ENCODE measurements at places on chromosomes 6 and 20. TPM values are rescaled to one million over a fixed set of nuclear protein-coding genes. Genes with fewer than 3 reads are reported as not detected.

- H3K36me3 ChIP-seq, result no peaks in the 10 kb centered on the region
- H3K4me3 ChIP-seq, result no peak overlapping the region
- H3K4me1 ChIP-seq, result no peaks in the 10 kb centered on the region
- no peak overlapping the region for H3K27ac ChIP-seq
- peaks cover 36% of the 10 kb centered on the region for H3K27me3 ChIP-seq
Measured at GRCh38 chr6:456358-456867, 64.9 kb downstream of the IRF4 start.

SLC12A5 gene
- 8.7 TPM for total RNA-seq

DNA sequence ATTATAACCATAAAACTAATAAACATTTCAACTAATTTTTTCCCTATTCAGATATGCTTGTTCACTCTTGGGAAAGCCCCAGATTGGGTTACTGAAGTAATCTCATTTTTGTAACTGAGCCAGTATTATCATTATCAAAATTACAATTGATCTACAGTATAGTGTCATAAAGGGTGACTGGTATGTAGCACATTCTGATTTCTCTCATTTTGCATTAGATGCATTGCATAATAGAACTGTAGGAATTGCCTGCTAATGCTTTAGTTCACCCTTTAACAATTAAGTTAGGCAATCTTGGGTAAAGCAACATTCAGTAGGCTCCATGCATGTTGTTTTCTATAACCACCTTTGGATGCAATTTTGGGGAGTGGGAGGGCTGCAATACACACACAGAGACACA, 150.8 kb upstream of the FLRT3 start:
- H3K36me3 ChIP-seq, result no peaks in the 10 kb centered on the region
- DNase-seq, result no peak
- H3K27me3 ChIP-seq, result no peaks in the 10 kb centered on the region
- H3K4me3 ChIP-seq, result no peak overlapping the region
- no peak overlapping the region for H3K27ac ChIP-seq

BMP6 gene
- total RNA-seq, result not detected

HSPA12B gene
- not detected for total RNA-seq

DNA sequence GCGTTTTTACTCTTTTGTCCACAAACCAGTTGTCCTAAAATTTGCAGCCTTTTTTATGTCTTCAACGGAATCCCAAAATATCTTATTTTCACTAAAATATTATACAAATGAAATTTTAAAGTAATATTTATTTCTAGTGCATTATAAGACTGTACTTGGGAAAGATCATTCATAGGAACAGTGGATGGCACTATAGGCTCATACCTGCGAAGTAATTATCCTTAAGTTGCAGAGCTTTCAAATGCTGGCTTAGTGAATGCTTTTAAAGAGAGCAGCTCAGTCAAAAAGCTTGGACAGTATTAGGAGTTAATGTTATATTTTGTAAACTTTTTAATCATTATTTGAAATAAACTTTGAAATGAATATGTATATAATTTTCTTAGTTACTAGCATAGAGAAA, 254.9 kb downstream of the CDKAL1 start:
- no peaks in the 10 kb centered on the region for H3K27me3 ChIP-seq
- no peak for DNase-seq
- H3K36me3 ChIP-seq, result no peaks in the 10 kb centered on the region
- no peaks in the 10 kb centered on the region for H3K4me1 ChIP-seq

DNA sequence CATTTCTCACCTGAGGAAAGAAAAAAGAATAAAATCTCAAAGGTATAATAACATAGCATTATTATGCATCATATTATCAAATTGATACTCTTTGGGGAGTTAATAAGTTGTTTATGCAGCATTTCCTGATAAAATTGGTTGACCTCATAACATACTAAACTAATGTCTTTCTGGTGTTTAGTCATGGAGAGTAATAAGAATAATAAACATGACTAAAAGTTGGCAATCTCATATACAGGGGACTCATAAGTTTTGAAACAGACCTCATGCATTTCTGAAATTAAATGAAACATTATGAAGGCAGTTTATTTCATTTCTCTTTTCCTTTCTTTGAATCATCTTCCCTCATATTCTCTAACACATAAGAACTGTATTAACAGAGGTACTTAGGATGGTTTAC, 60.5 kb upstream of the PRDM1 start:
- no peaks in the 10 kb centered on the region for H3K4me1 ChIP-seq
- no peaks in the 10 kb centered on the region for H3K36me3 ChIP-seq
- no peak overlapping the region for H3K27ac ChIP-seq
- H3K4me3 ChIP-seq, result no peak overlapping the region
- no peaks in the 10 kb centered on the region for H3K27me3 ChIP-seq
- no peak for DNase-seq

DNA sequence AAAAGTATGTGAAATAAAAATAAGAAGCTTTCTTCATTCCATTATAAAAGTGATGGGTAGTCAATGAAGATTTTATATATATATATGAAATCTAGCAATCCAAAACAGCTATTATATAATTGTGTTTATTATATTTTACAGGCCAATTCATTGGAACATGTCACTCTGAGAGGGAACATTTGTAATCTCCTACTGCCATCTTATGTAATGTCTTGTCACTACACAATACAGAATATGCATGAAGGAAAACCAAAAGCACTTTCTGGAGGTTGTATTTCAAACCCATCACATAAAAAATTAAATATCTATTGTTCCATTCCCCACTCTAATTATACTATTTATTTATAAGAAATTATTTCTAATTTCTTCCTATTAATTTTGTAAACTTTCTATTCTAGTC, 31.5 kb upstream of the IRAK1BP1 start:
- no peaks in the 10 kb centered on the region for H3K27me3 ChIP-seq
- H3K4me3 ChIP-seq, result no peak overlapping the region
- H3K36me3 ChIP-seq, result no peaks in the 10 kb centered on the region
- H3K27ac ChIP-seq, result no peak overlapping the region
- no peaks in the 10 kb centered on the region for H3K4me1 ChIP-seq
- DNase-seq, result no peak

UST gene
- total RNA-seq, result 4.2 TPM

GRCh38 chr6:100382767-100383195, 81.9 kb downstream of the SIM1 start:
- H3K4me1 ChIP-seq, result no peaks in the 10 kb centered on the region
- H3K27me3 ChIP-seq, result no peaks in the 10 kb centered on the region
- no peak overlapping the region for H3K4me3 ChIP-seq
- H3K36me3 ChIP-seq, result no peaks in the 10 kb centered on the region
- DNase-seq, result no peak

DNA sequence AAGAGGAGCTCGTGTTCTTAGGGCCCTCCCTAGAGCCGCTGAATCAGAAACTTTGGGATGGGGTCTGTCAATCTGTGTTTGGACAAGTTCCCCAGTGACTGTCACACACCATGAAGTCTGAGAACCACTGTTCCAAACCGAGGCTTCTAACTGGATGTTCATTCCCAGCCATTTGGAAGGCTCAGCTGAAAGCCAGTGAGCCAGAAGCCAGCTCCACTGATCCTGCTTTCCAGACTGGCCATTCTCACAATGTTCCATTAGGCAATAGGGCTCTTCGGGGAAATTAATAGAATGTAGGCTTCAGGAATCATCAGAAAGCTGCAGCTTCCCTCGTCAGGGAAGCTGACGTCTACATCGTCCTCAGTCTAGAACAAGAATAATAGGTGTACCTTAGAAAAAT, 90.8 kb upstream of the QKI start:
- no peaks in the 10 kb centered on the region for H3K36me3 ChIP-seq
- H3K27me3 ChIP-seq, result no peaks in the 10 kb centered on the region
- H3K4me1 ChIP-seq, result peaks cover 33% of the 10 kb centered on the region
- no peak overlapping the region for H3K27ac ChIP-seq

DNA sequence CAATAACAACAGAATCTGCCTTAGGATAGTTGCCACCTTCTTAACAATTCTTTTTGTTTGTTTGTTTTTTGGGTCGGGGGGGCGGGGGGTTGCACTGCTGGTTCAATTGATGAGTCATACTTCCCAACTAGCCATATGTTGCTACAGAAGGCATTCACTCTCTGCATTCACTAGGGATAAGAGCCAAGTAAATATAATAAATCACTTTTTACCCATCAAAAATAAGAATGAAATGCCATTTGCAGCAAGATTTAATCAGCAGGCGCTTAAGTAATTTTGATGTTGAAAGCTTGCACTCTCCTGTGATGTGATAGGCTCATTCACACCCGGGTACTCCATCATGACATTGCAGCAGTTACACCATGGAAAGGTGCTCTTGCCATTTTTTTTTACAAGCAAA, 209.8 kb downstream of the HIVEP2 start:
- peaks cover 46% of the 10 kb centered on the region for H3K4me1 ChIP-seq
- no peaks in the 10 kb centered on the region for H3K36me3 ChIP-seq
- peak overlapping the region; percentile 86 for H3K27ac ChIP-seq
- no peaks in the 10 kb centered on the region for H3K27me3 ChIP-seq
- H3K4me3 ChIP-seq, result no peak overlapping the region
- DNase-seq, result no peak

DNA sequence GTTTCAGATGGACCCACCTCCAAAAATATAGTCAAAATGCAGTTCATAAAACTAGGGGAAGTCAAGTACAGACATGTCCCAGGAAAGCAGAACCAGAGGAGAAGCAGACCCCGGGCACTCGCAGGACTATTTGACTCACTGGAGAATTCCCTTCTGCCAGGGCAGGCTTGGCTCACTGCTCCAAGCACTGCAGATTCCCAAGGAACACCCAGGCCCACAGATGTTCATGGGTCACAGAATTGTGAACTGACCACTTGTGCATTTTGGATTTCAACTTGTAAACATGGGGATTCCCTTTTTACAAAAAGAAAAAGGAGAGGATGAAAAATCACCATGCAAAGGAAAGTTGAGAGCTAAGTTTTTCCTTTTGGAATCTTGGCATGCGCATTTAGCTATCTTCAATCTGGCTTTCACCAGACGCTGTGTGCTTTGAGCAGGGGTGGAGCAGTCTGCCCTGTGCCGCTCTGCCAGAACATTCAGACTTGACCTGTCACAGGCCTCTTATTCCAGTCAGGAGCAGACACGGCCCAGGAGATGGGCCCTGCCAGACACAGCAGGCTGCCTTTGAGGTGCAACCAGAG, 237.5 kb upstream of the TAB2 start:
- H3K36me3 ChIP-seq, result no peaks in the 10 kb centered on the region
- H3K27me3 ChIP-seq, result no peaks in the 10 kb centered on the region
- no peak for DNase-seq
- no peak overlapping the region for H3K27ac ChIP-seq
- no peak overlapping the region for H3K4me3 ChIP-seq
- peaks cover 53% of the 10 kb centered on the region for H3K4me1 ChIP-seq

DNA sequence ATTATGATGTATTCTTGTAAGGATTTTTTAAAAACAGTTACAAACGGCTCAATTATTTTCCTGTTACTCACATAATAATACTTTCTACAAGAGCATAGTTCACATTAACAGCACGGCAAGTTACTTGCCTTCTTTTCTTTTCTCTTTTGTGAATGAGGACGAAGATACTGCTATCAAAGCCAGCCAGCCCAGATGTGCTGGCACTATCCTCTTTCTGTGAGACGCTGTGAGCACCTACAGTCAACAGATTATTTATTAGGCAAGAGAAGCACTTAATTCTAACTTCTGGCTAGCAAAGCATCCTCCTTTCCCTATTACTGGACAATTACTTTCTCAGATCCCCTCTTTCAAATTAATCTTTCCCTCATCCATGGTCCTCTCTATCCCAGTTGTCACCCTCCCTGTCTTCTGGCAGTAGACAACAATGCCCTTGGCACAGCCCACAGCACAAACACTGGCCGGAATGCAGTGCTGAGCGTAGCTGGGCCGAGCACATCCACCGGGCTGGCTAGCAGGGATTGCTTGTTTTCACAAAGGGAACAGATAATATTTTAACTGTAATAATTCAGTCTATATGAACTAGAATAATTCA, 262.1 kb downstream of the FOXC1 start:
- DNase-seq, result no peak
- no peak overlapping the region for H3K4me3 ChIP-seq
- no peaks in the 10 kb centered on the region for H3K4me1 ChIP-seq
- H3K27me3 ChIP-seq, result no peaks in the 10 kb centered on the region
- H3K36me3 ChIP-seq, result no peaks in the 10 kb centered on the region
- no peak overlapping the region for H3K27ac ChIP-seq

GRCh38 chr6:151413372-151414145, 22.2 kb upstream of the ZBTB2 start:
- H3K4me3 ChIP-seq, result no peak overlapping the region
- H3K27me3 ChIP-seq, result no peaks in the 10 kb centered on the region
- no peak overlapping the region for H3K27ac ChIP-seq
- no peaks in the 10 kb centered on the region for H3K4me1 ChIP-seq
- H3K36me3 ChIP-seq, result peaks cover 31% of the 10 kb centered on the region

GRCh38 chr6:498795-499231, 107.3 kb downstream of the IRF4 start:
- no peak overlapping the region for H3K27ac ChIP-seq
- no peaks in the 10 kb centered on the region for H3K36me3 ChIP-seq
- H3K4me1 ChIP-seq, result no peaks in the 10 kb centered on the region
- no peak overlapping the region for H3K4me3 ChIP-seq
- no peak for DNase-seq

DNA sequence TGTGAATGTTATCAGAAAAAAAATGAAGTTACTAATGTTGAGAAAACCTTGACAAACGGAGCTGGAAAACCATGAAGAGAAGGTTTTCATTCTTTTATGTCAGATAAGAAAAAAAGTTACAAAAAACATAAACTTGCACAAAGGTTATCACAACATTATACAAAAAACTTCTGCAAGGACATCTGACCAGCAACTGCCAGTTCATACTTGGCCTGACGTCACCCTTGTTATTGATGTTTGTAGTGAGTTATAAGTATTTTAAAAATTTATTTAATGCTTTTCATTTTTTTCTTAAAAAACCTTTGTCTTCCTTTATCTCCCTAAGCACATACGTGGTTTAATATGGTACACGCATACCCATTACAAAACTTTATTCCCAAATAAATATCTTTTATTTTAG, 16.3 kb downstream of the GSTA3 start:
- no peak for DNase-seq
- H3K27ac ChIP-seq, result no peak overlapping the region

TRIM15 gene
- total RNA-seq, result not detected

GRCh38 chr6:164039954-164040375, 625.4 kb downstream of the QKI start:
- no peaks in the 10 kb centered on the region for H3K27me3 ChIP-seq
- no peak overlapping the region for H3K27ac ChIP-seq
- H3K4me1 ChIP-seq, result no peaks in the 10 kb centered on the region
- H3K4me3 ChIP-seq, result no peak overlapping the region

GRCh38 chr6:132669690-132670291, 10.8 kb upstream of the TAAR1 start:
- H3K4me3 ChIP-seq, result no peak overlapping the region
- DNase-seq, result peak; percentile 63
- no peaks in the 10 kb centered on the region for H3K27me3 ChIP-seq
- H3K27ac ChIP-seq, result no peak overlapping the region

SULF2 gene
- total RNA-seq, result 495 TPM

GRCh38 chr6:29131691-29132090, 23.8 kb downstream of the OR2J3 start:
- no peak for DNase-seq
- no peaks in the 10 kb centered on the region for H3K27me3 ChIP-seq
- no peaks in the 10 kb centered on the region for H3K4me1 ChIP-seq
- H3K36me3 ChIP-seq, result no peaks in the 10 kb centered on the region

Data from PC-9 (cell line).